ENCODE measurements at places on chromosomes 3 and 15.

GRCh38 chr15:95653361-95653805 lies 677.1 kb upstream of the NR2F2 start:
- no peak overlapping the region for H3K4me3 ChIP-seq
- no peaks in the 10 kb centered on the region for H3K4me1 ChIP-seq
- H3K27ac ChIP-seq, result no peak overlapping the region
- no peaks in the 10 kb centered on the region for H3K27me3 ChIP-seq
- H3K36me3 ChIP-seq, result no peaks in the 10 kb centered on the region

- H3K27me3 ChIP-seq, result no peaks in the 10 kb centered on the region
- no peaks in the 10 kb centered on the region for H3K36me3 ChIP-seq
- H3K27ac ChIP-seq, result no peak overlapping the region
- no peak for DNase-seq
- no peak overlapping the region for H3K4me3 ChIP-seq
These were observed 59.6 kb downstream of the AKAP13 start for GRCh38 chr15:85439996-85440395.

GRCh38 chr3:10551139-10551538 lies 45.8 kb upstream of the ATP2B2 start:
- H3K4me1 ChIP-seq, result no peaks in the 10 kb centered on the region
- H3K27me3 ChIP-seq, result peaks cover 5% of the 10 kb centered on the region
- DNase-seq, result no peak
- H3K27ac ChIP-seq, result no peak overlapping the region

DNA sequence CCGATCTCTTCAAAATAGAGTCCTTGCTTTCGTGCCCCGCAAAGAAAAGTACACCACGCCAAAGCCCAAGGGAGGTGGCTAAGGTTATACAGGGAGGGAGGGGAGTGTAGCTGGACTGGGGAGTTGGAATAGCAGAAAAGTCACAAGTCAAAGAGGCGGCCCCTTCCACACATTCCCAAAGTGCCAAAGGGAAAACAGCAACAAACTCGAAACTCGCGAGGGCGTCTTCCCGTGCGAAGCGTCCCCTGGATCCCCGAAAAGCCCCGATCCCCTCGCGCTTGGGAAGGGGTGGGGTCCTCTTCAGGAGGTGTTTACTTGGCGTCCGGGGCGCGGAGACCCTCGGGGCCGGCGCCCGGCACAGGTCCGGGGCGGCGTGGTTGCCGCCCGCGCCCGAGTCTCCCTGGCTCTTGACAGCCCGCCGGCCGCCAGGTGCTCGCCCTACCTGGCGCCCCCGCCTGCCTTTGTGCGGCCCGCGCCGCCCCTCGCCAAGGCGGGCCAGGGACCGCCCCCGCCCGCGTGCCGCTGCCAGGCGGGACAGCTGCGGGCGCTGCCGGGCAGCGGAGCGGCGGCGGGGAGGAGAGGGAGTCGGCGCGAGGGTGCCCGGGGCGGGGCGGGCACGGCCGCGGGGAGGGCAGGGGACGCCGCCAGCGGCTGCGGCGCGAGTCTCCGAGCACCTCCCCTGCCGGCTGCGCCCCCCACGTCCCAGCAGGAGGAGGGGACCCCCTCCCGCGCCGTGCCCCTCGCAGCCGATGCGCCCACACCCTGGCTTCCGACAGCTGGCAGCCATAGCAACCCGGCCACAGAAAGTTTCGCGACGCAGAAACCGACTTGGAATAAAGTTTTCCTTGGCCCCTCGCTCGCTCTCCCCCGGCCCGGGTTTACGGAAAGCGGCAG lies 966 bp downstream of the MYO1E start:
- peaks cover 15% of the 10 kb centered on the region for H3K4me1 ChIP-seq
- peak; percentile 38 for DNase-seq
- H3K4me3 ChIP-seq, result peak overlapping the region; percentile 80
- H3K27ac ChIP-seq, result peak overlapping the region; percentile 72
- H3K27me3 ChIP-seq, result no peaks in the 10 kb centered on the region

All from SJCRH30 (cell line).